NCI-H146 (cell line): ENCODE measurements at places on chromosomes 16 and 17.

DNA sequence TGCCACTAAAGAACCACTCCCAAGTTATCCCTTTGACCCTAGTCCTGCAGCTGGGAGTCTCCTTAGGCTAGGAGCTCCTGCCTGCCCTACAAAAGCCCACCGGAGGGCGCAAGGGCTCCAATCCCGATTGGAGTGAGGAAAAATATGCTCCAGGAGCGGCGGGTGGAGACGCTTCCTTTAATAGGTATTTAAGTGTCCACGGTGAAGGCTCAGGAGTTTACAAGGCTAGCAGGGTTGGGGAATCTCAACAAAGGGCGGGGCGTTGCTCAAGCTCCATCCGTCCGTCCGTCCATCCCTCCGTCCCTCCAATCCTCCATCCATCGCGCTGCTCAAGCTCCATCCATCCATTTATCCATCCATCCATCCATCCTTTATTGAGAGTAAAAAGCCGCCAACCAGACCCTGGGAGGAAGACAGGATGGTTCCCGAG lies 556 bp upstream of the SPNS1 start:
- DNase-seq: peak; percentile 81

DNA sequence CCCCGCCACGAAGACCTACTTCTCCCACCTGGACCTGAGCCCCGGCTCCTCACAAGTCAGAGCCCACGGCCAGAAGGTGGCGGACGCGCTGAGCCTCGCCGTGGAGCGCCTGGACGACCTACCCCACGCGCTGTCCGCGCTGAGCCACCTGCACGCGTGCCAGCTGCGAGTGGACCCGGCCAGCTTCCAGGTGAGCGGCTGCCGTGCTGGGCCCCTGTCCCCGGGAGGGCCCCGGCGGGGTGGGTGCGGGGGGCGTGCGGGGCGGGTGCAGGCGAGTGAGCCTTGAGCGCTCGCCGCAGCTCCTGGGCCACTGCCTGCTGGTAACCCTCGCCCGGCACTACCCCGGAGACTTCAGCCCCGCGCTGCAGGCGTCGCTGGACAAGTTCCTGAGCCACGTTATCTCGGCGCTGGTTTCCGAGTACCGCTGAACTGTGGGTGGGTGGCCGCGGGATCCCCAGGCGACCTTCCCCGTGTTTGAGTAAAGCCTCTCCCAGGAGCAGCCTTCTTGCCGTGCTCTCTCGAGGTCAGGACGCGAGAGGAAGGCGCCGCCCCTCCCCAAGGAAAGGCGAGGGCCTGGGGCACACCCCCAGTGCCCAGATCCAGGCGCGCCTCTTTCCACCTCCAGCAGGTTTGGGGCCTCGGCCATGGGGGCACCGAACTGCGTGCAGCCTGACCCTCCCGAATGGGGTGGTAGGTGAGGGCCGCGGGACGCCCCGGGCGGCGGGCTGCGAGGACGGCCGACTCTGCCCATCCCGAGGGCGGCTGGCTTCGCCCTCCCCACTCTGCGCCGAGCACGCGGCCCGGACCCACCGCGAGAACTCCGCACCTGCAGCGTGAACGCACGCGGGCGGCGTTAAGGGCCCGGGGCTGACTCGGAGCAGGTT lies 664 bp downstream of the HBQ1 start:
- DNase-seq: peak; percentile 84

DNA sequence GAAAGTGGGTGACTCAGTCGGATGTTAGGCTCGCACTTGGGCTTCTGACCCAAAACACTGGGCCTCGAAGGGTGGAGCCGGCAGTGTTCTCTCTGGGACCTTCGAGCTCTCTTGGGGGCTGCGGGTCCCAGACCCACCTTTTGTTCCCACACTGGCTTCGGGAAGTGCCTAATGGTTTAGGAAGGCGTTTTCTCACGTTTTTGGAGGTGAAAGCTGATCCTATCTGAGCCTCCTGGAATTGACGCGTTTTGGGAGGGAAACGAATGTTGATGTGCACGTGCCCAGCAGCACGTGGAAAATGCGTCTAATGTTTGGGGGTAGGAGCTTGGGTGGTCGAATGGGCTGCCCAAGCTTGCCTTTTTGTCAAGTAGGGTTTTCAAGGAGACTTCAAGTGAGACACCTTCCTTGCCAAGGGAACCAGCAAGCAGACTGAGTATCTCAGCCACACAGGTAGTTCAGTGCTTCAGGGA lies 666 bp downstream of the HGS start:
- DNase-seq: no peak

DNA sequence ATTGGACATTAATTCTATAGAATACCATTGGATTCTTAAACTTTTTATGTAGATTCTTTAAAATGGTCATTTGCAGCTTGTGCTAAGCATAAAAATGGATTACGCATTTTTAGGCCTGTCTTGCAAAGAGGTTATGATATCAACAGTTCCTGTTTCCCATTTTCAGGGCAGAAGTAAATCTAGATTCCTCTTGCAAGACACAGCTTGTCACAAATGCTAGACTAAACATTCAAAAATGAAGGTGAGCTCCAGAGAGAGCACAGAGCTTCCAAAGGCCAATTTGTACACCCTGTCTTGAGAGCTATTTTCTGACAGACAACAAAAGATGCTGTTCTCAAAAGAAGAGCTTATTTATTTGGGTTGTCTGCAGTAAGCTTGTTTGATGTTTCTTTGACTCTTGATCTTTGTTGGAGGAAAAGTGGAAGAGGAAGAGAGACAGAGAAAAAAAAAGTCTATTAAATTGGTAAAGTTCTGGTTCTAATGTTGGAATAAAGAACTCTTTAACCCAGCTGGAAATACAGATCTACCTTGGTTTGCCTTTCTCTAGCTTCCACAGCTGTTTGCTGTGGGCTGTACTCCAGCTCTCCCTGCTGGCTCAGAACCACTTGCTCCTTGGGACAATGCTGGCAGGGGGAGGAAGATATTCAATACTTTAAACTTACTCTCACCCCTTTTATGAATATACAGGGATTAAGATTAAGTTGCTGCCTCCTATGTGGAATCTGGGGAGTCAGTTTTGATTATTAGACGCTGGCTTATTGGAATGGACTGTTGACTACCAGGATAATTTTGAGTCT lies 651.8 kb downstream of the CDH11 start:
- no peak for DNase-seq

GRCh38 chr16:12293017-12293618 lies 316.6 kb downstream of the SNX29 start:
- DNase-seq: no peak

DNA sequence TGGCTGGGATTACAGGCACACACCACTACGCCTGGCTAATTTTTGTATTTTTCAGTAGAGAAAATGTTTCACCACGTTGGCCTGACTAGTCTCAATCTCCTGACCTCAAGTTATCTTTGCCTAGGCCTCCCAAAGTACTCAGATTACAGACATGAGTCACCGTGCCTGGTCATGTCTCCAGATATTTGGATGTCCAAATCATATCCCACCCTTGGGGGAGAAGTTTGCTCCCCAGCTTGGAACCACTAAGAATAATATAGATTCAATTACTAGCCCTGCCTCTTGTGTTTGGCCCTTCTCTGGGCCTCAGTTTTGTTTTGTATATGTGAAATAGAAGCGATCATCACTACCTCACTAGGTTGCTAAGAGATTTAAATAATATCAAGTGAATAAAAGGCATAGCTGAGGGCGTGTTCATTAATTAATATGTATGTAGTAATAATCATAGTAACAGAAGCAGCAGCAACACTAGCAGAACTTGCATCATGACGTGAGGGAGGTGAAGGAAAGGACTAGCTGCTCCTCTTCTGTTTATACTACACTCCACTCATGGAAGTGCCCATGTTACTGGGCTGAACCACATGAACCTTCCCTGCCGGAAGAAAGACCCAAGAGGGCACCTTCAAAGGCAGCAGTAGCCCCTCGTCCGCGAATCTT lies 253.6 kb upstream of the XYLT1 start:
- DNase-seq: no peak

- DNase-seq: no peak
Observed at GRCh38 chr16:89842471-89843408, 14.5 kb downstream of the SPIRE2 start.

GRCh38 chr17:55533608-55534007 lies 22.4 kb upstream of the SMIM36 start:
- DNase-seq: no peak

DNA sequence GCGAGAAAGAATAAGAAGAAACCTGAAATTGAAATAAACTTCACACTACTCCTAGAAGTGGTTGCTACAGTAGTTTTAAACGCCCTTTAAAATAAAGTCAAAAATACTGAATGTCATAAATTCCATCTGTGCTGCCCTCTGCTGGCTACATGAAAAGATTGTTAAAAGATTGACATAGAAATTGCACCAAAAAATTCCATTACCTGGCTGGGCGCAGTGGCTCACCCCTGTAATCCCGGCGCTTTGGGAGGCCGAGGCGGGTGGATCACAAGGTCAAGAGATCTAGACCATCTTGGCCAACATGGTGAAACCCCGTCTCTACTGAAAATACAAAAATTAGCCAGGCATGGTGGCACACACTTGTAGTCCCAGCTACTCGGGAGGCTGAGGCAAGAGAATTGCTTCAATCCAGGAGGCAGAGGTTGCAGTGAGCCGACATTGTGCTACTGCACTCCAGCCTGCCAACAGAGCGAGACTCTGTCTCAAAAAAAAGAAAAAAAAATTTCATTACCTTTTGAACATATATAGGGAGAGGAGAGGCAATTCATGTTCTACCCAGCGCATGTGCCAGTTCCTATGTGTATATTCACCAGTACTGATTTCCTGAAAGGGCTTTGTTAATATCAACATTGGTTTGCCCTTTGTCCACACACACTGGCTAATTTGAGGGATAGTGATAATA lies 36.5 kb downstream of the CYTH1 start:
- DNase-seq: peak; percentile 16

- no peak for DNase-seq
Observed at GRCh38 chr17:31269578-31269983, 27.5 kb downstream of the OMG start.

GRCh38 chr16:52709306-52709705 lies 162.4 kb upstream of the TOX3 start:
- no peak for DNase-seq

DNA sequence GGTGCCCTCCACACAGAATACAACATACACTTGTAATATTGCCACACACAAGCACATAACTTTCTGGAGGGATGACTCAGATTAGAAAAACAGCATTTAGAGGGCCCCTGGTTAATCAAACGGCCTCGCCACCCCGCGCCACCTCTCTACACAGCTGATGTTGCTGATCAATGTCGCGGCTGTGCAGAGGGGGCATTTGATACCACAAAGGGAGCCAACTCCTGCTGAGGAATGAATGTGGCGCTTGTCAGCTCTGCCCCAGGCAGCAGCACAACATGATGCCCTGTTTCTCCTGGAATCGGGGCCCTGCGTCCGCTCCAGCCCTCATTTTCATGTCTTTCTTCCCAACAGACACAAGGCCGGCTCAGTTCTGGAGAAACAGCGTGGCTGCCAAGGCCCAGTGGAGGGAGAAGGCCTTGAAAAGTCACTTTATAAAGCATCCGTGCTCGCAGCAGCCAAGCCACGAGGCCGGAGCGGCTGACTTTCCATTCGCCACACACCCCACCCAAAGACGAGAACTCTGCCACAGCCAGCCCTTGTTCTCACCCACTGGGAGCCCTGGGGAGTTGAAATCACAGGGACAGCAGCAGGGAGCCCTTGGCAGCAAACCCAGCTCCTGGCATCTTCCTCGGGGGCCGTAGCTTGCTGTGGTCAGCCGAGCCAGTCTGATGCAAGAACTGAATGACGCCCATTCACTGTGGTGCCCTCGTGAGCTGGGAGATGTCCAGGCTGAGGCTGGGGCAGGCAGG lies 65.6 kb downstream of the XYLT1 start:
- no peak for DNase-seq

- no peak for DNase-seq
Observed at GRCh38 chr17:79974566-79975497, 60.8 kb downstream of the TBC1D16 start.

DNA sequence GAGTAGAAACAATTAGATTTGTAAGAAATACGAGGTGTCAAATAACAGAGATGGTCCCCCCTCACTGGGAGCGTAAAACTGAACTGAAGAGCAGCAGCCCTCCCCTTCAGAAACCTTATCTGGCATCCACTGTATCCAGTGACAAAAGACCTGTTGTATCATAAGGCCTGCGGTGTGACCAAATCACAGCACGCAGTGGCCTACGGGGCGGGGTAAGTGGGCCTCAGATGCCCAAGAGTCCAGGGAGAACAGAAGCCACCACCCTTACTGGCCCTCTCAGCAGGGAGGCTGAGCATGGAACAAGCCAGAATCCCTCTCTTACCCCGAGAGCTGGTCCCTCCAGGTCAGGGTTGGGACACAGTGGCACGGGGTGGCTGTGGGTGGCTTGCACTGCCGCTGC lies 5.5 kb downstream of the JMJD6 start:
- no peak for DNase-seq

GRCh38 chr17:9239246-9239792 lies 218.0 kb downstream of the NTN1 start:
- DNase-seq: no peak

DNA sequence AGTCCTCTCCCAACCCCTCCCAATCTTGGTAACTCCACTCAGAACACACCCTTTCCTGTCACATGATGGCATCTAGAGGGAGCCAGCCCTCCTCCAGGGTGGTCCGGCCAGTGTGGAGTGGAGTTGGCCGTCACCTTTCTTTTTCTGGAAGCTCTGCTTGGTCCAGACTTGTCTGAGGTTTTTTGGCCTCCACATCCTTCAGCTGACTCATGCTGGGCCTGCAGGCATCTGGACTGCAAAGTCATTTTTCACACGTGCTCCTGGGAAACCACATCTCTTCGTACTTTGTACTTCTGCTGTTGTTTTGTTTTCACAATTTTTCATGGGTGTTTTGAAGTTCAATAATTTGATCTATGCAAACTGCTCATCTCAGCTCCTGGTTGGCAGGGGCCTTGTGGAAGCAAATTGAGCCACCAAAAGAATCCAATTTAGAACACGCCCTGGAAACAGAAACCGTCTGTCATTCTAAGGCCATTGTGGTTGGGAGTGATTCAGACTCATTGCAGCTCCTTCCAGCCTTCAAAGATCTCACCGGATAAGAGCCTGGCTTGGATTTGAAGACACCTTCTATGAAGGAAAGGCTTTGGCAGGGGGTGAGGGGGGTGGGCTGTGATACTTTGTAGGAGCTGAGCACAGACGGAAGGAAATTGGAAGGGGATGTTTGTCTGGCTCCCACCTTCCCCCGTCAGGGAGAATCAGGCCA lies 42.4 kb upstream of the NF1 start:
- DNase-seq: no peak

GRCh38 chr17:75485688-75486087 lies 29.3 kb downstream of the TMEM94 start:
- no peak for DNase-seq
